Stimulated activated CD8-positive, alpha-beta memory T cell treated with anti-CD3 and anti-CD28 coated beads, Interleukin-7, amount 100 ng/mL, for 1 hour (primary cell): ENCODE measurements at places on chromosomes 12 and 14.

- no peak for DNase-seq
Observed at GRCh38 chr14:93054006-93054405, 61.7 kb downstream of the ITPK1 start.

- DNase-seq, result no peak
Observed at GRCh38 chr12:84653482-84653881, 259.1 kb downstream of the SLC6A15 start.

DNA sequence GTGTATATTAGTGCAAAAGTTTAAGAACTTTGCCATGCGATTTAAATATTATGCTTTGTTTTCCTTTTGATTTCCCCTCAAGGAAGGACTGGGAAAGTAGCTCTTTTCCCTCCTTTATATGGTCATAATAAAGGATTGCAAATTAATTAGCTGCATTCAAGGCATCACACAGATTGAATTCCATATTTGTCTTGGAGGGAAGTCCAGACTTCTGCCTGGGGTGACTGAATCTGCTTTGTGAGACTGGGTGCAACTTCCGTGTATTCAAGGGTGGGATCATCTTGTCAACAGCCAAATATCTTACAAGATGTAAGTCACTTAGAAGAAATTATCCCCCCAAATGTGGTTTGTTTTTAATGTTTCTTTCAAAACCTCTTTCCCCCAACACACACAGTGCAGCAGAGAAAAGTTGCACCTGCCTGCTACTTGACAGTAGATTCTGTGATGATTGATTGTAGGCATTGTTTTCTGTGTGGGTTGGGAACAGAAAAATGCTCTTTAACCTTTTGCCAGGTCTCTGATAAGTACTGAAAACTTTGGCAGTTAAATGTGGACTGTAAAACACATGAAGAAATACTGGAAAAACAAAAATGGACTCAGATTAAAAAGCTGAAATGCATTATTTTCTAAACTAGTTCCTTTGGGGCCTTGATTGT lies 28.4 kb downstream of the STK38L start:
- DNase-seq, result no peak

- DNase-seq, result no peak
Observed at GRCh38 chr14:62185078-62185477, 422.9 kb downstream of the SNAPC1 start.

DNA sequence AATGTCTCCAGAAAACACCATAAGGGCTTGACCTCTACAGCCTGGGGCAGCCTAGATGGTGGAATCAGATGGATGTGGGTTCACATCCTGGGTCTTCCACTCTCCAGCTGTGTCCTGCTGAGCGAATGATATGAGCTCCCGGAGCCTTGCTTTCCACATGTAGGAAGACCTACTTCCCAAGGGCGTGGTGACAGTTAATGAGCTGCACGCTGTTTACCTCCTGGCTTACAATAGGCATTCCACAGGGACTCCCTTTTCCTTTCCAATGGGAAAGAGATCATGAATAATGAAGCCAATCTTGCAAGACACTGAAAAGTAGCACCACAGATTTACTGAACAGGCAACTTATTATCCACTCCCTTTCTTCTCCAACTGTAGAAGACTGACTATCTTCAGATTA lies 46.1 kb downstream of the TMTC1 start:
- no peak for DNase-seq

GRCh38 chr12:15756822-15757221 lies 32.4 kb downstream of the EPS8 start:
- no peak for DNase-seq
